ENCODE measurements at places on chromosomes 5 and 9.

GRCh38 chr5:34582371-34582770, 73.8 kb upstream of the RAI14 start:
- no peak for DNase-seq

DNA sequence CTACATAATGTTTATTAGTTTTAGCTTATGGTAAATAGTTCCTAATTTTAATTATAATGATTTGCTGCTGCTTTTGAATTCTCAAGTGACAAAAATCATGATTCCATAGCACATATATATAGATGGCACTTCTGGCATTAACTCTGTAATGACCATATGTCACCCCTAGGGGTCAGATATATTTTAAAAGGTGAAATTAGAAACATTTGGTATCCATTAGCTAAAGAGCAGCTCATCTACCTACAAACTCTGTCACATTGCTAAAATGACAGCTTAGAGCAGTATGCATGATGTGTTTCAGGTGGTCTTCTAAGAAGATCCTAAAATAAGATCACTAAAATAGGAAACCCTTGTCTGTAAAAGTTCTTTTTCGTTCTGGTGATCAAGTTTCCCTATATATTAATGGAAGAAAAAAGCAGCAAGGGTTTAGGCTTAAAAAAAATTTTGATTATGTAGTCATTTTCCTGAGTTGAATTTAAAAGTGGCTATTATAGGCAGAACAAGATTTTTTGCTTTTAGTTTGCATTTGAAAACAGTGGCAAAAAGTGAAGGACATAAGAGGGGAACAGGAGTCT, 157.7 kb upstream of the POU5F2 start:
- peak; percentile 41 for DNase-seq

DNA sequence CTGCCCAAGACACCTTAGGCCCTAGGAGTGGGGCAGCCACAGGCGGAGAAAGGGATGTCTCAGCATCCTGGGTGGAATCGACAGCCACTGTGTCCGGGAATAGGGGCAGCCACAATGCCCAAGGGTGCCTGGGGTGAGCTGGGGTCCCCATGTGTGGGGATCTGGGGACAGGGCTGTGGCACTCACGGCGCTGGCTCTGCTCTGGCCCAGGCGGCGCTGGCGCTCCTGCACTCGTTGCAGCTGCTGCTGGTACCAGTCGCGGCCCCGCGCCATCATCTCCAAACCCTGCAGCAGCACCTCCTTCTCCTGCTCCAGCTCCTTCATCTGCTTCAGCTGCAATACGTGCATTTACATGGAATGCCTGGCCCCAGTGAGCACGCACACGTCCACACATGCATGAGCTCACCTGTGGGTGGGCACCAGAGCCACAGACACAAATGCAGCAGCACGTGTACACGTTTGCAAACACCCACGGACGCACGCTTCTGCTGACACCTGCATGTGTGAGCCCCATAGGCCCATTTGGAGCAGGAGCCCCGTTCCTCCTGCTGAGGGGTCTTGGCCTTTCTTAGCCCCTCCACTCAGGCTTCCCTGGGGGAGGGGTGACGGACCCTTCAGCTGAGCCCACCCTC, 4.9 kb downstream of the SAPCD2 start:
- no peak for DNase-seq

DNA sequence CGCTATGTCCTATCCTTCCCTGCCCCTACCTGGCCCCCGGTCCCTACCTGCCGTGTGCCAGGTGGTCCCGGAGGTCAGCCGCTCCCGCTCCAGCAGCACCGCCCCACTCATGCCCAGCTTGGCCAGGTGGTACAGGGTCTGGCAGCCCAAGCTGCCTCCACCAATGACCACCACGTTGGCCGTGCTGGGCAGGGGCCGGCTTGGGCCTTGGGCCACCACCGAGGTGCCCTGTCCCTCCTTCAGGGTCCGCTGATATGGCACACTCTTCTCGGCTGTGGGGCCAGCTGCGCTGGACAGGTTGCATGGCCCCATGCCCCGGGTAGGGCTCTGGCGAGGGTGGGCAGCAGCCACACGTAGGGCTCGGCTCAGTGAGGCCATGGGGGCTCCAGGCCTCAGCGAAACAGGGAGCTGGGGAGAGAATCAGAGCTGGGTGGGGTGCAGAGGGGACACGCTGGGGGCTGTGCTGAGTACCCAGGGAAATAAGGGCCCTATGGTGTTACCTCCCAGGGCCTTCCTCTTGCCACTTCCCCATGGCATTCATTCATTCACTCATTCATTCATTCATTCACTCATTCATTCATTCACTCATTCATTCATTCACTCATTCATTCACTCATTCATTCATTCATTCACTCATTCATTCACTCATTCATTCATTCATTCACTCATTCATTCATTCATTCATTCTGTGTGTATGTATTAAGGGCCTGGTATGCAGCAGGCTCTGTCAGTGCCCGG, 4.2 kb downstream of the SARDH start:
- DNase-seq, result no peak

DNA sequence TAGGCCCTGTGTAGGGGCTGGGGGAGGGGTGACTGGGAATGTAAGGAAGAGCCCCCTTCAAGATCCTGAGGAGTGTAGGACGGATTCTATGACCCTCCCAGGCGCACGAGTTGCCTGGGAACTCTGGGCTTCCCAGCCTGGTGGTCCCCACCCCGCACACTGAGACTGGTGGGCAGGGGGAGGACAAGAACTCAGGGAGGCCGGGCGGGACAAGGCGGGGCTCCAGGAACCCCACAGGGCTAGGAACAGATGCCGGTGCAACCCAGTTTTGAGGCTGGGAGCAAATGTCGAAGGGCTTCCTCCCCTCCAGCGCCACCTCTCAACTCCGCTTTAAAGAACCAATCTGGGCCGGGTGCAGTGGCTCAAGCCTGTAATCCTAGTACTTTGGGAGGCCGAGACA, 1.3 kb upstream of the VDAC1 start:
- DNase-seq, result no peak

GRCh38 chr9:107675351-107676259, 186.0 kb upstream of the KLF4 start:
- DNase-seq, result no peak

GRCh38 chr9:122372856-122373845, 2.3 kb downstream of the PTGS1 start:
- no peak for DNase-seq

DNA sequence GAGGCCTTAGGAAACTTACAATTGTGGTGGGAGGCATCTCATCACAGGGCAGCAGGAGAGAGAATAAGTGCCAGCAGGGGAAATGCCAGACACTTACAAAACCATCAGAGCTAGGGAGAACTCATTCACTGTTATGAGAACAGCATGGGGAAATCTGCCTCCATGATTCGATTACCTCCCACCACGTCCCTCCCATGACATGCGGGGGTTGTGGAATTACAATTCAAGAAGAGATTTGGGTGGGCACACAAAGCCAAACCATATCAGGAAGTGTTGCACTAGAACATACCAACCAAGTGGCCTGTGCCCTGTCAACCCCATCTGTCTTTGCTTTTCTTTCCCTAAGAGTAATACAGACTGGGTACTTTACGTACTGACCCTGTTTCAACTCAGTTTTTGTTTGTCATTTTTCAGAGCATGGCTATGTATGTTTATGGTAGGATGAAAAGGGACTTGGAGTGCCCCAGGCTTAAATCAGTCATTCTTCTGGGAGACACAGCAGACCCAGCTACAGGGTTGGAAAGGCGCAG, 58.3 kb upstream of the TGFBR1 start:
- no peak for DNase-seq

DNA sequence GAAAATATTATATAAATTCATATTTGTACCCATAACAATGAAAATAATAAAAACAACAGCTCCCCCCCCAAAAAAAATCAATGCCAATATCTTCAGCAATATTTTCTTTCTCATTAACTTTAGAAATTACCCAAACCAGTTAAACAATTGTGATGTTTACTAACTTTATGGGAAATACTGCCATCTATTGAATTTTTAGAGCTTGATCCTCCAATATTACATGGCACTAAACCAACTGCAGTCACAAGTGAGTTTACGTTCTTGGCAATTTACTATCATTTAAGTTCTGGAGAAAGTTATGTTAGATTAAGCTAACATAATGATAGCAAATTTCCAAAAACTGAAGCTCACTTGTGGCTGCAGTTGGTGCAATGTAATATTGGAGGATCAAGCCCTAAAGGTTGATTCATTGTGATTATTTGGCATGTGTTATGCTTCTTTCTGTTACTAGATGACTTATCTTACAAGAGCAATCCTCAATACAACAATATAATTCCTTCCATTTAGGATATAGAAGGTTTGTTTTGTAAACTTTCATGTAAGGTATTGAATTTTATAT, 379.5 kb downstream of the CDH18 start:
- DNase-seq, result no peak

- DNase-seq, result no peak
Observed at GRCh38 chr5:149702934-149703646, 27.0 kb upstream of the PPARGC1B start.

- no peak for DNase-seq
Observed at GRCh38 chr5:75361310-75361709, 24.3 kb downstream of the HMGCR start.

DNA sequence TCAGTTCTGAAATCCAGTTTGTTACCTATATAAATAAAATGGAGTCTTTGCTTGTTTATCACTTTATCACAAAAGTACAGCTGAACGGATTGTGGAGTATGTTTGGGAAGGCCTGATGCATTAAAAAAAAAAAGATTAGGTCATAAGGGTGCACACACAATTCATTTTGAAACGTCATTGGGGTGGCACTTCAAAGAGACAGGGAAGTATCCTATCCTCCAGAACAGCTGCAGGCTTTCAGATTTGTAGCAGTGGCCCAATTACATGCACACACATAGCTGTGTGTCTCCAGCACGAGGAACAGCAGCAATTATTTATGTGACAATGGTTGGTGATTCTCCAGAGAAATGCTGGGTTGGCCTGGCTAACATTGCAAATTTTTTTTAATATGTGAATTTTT, 46.8 kb upstream of the FER start:
- no peak for DNase-seq

DNA sequence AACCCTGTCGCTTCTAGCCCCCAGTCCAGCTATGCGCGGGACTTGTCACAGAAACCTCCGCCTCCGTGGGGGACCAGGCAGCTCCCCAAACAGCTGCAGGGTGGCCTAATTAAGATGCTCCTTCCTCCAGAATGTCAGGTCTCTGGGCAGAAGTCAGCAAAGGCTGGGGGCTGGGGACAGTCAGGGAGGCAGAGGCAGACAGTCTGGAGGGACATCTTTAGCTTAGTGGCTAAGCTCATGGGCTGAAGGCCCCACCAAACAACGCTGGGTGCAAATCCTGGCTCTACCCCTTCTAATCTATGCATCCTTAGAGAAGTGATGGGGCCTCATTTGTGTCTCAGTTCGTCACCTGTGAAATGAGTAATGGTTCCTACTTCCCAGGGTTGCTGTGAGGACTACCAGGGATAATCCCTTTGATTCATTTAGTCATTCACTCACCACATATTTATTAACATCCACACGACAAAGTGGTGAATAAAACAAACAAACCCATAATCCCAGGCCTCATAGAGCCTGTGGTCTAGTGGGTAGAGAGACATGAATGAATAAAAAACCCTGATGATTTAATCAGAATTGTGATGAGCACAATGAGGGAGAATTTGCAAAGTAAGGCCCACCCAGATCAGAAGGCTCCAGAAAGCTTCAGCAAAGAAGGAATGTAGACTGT, 20.2 kb upstream of the MED27 start:
- DNase-seq, result no peak

- no peak for DNase-seq
Observed at GRCh38 chr9:19445452-19445851, 36.6 kb downstream of the ACER2 start.

GRCh38 chr5:75509956-75510355, 1.5 kb downstream of the CERT1 start:
- DNase-seq, result no peak

DNA sequence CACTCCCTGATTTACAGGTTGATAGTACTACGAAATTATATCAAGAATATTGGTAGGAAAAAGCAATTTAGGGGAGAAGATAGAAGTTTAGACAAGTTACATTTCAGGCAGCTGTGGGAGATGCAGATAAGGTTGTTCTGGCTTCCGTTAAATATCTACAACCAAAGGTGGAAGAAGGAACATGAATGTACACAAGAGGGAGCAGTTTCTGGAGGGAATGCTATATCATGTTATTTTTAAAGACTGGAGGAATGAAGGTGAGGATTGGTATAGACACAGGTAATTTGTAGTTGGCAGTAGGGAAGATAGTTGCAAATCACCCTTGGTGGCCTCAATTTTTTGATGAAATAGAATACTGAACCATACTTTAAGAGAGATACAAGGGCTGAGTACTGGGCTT, 187.3 kb upstream of the NMUR2 start:
- no peak for DNase-seq

GRCh38 chr5:139148986-139149385, 49.2 kb downstream of the SIL1 start:
- DNase-seq, result no peak

- no peak for DNase-seq
Observed at GRCh38 chr5:91140657-91141056, 242.5 kb downstream of the ARRDC3 start.

DNA sequence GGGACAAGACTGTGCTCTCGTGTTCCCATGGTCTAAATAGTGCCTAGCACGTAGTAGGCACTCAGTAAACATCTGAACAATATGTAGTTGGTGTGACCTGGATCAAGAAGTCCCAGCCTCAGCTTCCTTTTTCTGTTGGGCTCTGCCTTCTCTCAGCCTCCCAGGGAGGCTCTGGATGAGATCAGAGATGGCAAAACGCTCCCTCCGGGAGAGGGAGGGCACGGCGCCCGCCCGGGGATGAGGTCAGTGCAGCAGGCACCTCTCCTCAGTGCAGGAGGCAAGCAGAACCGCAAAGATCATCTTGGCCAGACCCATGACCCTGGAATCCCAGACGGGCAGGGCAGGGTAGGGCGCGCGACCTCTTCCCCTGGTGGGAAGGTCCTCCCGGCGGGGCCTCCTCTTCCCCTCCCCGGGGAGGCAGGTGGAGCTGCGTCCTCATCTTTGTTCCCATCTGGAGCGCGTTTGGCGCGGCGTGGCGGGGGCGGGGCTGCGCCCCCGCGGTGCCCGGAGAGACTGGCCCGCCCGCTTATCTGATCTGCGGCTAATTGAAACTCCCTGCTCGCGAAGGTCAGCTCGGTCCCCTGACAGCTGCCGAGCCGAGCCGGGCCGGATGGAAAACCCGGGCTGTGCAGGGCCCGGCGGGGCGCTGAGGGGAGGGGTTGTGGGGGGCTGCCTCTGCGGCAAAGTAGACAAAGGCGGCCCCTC, 60.9 kb downstream of the CXXC5 start:
- peak; percentile 79 for DNase-seq

All from NCI-H2227 treated with DMSO at 0.1 percent for 48 hours (cell line).